ENCODE measurements at places on chromosomes 2 and 18.

- no peak for DNase-seq
These were observed 12.6 kb downstream of the ERMN start for GRCh38 chr2:157312866-157313486.

DNA sequence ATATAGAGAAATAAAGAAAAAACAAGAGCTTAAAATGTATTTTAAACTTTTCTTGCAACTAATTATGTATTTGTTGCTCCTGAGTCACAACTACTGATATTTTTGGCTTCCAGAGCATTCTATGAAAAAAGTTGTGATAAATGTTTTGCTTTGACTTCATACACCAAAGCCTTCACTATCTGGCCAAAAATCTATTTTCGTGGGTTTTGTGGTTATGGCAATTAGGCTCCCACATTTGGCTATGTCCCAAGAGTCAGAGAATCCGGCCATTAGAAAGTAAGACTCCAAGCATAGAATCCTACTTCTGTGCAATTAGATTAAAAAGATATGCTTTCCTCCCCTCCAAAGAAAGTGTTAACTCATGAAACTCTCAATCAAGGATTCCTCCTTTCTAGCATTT, 1456.1 kb upstream of the ACVR2A start:
- DNase-seq: no peak

- no peak for DNase-seq
These were observed 235.6 kb upstream of the EPHA4 start for GRCh38 chr2:221807706-221808105.

DNA sequence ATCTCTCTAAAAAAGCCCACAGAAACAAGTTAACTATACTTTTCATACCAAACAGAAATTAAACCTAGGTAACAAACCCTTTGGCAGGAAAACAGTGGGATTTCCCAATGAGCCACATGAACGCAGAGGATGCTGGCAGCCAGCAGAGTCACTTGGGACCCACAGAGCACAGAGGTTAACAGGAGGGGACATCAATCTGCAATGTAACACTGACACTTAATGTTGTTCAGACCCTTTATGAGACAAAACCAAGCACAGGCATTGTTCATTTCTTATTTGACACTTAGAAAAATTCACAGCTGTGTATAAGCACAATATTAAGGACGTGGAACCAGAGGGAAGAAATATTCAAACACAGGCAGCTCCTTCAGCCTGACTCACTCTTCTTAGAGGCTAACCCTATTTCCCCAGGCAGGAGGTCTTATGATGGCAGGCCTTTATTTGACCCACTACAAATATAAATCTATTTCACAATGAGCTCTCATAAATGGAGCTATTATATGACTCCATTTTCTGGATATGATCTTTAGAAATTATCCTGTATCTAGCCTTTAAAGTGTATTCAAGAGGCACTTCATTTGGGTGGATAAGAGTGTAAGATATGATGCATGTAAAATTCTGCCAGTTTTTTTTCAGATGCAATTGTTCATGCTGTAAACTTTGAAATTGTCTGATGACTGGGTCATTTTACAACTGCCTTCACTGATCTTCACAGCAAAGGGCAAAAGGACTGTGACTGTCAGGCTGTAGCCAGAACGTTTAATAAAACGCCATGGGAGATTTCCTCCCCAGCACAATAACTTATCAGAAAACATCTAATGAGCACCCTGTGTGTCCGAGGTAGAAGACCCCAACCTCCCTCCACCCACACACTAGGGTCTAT, 132.8 kb upstream of the SATB2 start:
- no peak for DNase-seq

DNA sequence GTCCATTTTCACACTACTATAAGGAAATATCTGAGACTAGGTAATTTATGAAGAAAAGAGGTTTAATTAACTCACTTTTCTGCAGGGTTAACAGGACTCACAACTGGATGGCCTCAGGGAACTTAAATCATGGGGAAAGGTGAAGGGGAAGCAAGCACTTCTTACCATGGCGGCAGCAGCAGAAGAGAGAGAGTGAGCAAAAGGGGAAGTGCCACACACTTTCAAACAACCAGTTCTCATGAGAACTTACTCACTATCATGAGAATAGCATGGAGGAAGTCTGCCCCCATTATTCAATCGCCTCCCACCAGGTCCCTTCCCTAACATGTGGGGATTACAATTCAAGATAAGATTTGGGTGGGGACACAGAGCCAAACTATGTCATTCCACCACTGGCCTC, 55.1 kb upstream of the NETO1 start:
- no peak for DNase-seq

DNA sequence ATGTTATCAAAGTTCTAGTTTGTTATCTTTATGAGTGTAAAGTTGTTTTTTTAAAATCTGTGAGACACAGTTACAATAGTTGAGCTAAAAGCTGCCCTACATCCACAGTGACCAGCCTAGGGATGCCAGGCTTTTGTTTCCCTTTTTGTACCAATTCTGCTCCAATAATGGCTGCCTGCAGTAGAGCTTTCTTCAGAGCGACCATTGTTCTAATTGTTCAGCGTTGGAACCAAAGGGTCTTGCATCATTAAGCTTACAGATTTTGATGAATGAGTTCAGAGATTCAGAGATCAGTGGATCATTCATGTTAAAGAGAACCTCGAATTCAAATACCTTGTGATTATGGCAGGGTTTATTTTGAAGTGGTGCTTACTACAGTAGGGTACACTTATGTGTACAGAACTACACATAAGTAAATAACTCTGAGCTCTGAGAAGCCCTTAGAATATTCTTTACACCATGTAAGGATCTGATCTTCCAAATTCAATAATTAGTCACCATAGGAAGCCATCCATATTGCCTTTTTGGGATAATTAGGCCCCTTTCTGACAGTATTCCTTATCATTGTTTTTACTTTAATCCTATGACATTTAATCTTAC, 157.9 kb downstream of the MYO1B start:
- DNase-seq: no peak

GRCh38 chr2:86441392-86441881, 266 bp downstream of the KDM3A start:
- no peak for DNase-seq

GRCh38 chr2:219521066-219521880, 7.0 kb downstream of the ASIC4 start:
- DNase-seq: no peak

- no peak for DNase-seq
These were observed 9.9 kb downstream of the ALPP start for GRCh38 chr2:232388324-232388891.

DNA sequence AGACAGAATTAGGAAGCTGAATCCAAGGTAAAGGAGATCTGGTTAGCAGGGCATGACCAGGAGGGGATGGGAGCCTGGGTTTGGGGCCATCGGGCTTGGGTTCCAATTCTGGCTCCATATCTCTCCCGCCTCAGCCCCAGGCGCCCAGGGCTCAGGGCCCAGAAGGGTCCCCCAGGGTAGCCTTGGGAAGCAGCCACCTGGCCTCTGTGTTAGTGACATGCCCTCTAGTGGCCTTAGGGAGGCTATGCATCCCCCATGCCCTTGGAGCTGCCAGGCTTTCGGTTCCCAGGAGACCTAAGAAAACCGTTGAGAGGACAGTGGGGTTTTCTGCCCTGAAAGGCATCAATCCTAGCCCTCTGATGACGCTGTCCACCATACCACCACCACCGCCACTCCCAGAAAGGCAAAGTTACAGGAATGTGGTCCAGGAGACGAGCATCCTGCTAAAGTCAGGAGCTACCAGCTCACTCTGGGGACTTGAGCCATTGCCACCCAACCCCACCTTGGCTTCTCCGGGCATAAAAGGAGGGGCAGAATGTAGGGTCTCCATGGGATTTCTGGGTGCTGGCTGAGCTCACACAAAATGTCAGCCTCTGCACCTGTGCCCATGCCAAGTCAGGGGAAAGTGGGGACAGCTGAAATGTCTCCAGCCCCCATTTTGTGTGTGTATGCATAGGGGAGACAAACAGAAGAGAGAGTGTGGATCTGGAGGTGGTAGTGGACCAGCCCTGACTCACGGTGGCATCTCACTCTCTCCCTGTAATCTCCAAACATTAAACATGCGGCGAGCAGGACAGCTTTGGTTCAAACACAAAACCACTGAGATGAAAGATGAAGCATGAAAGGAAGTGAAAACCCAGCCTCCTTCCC, 56.5 kb downstream of the EMX1 start:
- no peak for DNase-seq

GRCh38 chr2:119897736-119898395, 115.0 kb upstream of the EPB41L5 start:
- DNase-seq: no peak

DNA sequence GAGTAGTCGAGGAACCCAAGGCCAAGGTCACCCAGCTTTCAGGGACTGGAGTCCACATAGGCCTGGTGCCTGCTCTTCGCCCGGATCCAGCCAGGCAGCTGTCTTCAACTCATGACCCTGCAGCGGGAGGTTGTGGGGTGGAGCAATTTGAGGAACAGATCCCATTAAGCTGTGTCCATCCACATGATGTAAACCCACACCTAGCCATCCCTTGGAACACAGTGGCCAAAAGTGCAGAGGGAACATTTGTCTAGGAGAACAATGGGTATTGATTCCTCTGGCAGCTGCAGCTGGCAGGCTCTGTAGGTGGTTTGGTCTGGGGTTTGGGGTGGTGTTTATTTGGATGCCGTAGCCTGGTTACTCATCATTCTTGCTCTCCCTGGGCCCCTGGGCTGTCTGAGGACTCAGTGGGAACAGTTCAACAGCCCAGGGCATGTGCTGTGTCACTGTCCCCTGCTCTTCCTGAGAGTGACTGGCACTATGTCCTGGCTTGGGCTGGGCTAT, 99.4 kb downstream of the TFCP2L1 start:
- DNase-seq: no peak

GRCh38 chr2:175887776-175888175, 114.3 kb downstream of the LNPK start:
- DNase-seq: no peak

DNA sequence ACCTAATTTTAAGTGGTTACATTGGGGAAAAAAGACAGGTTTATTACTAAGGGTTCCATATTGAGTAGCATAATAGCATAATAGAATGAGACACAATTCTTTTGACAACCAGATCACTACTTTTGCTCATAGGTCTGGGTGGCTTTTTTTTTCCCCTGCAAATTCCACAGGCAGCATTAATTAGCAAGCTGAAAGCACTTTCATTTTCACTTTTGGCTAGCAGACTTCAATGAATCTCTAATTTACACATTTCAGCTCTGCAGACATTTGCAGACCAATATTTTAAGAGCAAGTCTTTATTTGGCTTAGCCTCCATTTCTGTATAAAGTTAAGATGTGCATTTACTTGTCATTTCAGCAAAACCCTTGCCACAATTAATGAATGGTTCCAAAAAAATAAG, 185.5 kb downstream of the NOL4 start:
- DNase-seq: no peak

DNA sequence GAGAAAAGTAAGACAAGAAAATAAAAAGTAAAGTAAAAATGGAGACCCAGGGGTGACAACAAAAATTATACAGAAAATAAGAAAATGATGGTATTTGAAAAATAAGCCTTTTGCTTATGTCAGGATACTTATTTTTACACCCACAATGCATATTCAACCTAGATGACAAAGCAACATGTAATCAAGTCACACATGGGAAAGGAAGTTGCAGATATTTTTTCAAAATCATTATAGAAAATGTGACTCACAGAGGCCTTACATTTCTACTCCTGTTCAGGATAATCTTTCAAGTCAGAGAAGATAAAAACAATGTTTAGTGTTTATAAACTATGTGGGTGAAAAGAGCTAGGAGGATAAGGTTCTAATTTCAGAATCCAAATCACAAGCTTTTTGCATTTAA, 275.3 kb upstream of the UBE2E3 start:
- DNase-seq: no peak

- DNase-seq: no peak
These were observed 695 bp downstream of the RBFA start for GRCh38 chr18:80034852-80035406.

DNA sequence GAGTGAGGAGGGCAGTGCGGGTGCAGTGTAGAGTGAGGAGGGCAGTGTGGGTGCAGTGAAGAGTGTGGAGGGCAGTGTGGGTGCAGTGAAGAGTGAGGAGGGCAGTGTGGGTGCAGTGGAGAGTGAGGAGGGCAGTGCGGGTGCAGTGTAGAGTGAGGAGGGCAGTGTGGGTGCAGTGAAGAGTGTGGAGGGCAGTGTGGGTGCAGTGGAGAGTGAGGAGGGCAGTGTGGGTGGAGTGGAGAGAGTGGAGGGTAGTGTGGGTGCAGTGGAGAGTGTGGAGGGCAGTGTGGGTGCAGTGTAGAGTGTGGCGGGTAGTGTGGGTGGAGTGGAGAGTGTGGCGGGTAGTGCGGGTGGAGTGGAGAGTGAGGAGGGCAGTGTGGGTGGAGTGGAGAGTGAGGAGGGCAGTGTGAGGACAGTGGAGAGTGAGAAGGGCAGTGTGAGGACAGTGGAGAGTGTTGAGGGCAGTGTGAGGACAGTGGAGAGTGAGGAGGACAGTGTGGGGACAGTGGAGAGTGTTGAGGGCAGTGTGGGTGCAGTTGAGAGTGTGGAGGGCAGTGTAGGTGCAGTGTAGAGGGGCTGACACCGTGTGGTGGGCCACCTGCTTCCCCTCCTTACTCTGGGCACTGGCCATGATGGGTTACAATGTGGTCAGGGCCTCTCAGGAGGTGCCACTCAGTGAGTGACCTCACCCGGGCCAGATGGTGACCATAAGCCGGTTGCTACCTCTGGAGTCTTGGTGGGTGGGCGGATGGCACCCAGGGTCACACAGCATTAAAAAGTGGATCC, 28.5 kb downstream of the INPP4A start:
- DNase-seq: no peak

DNA sequence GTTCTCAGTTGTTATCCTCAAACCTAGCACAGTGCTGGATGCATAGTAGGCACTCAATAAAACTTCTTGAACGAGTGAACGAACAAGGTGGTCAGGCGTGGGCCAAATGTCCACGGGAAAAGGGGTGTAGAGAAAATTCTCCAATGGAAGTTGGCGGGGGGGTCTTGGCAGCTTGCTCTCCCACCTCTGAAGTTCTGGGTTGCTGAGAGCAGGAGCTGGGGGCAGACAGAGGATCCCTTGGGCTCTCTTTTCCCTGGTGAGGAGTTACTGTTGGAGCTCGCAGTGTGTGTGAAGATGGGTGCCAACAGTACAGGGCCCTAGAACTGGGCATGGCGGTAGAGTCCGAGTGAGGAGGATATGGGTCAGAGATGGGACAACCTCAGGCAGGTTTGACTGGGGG, 2.3 kb upstream of the CRYBA2 start:
- no peak for DNase-seq

DNA sequence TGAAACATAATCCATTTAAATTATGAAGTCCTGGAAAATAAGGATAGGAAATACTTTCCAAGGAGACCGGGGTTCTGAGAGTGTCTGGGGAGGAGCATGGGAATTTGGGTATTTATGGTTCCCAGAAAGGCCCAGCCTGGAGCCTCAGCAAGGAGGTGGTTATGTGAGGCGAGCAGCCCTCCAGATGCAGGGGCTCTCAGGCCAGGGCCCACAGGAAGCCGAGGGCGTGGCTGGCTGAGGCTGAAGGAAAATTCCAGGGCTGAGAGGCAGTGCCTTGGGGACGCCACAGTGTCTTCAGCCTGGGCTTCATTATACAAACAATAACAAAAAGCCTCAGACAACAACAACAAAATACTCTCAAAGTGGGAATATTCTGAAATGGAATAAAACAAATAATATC, 86.9 kb upstream of the SERPINE2 start:
- no peak for DNase-seq

- no peak for DNase-seq
These were observed 270.7 kb downstream of the ALK start for GRCh38 chr2:29650631-29651097.

GRCh38 chr2:236773206-236773605, 203.6 kb downstream of the ACKR3 start:
- DNase-seq: no peak

GRCh38 chr18:63994783-63995399, 25.0 kb downstream of the SERPINB8 start:
- DNase-seq: no peak

- DNase-seq: no peak
These were observed 68.2 kb upstream of the HPCAL1 start for GRCh38 chr2:10234409-10235094.

Data from activated CD4-positive, alpha-beta T cell treated with anti-CD3 and anti-CD28 coated beads, Interleukin-2, amount 50 U/mL, for 24 hours (primary cell).